Thoracic aorta (tissue), 2 donors: ENCODE measurements at places on chromosomes 5 and 9. TPM values are rescaled to one million over a fixed set of nuclear protein-coding genes. Genes with fewer than 3 reads are reported as not detected.

DNA sequence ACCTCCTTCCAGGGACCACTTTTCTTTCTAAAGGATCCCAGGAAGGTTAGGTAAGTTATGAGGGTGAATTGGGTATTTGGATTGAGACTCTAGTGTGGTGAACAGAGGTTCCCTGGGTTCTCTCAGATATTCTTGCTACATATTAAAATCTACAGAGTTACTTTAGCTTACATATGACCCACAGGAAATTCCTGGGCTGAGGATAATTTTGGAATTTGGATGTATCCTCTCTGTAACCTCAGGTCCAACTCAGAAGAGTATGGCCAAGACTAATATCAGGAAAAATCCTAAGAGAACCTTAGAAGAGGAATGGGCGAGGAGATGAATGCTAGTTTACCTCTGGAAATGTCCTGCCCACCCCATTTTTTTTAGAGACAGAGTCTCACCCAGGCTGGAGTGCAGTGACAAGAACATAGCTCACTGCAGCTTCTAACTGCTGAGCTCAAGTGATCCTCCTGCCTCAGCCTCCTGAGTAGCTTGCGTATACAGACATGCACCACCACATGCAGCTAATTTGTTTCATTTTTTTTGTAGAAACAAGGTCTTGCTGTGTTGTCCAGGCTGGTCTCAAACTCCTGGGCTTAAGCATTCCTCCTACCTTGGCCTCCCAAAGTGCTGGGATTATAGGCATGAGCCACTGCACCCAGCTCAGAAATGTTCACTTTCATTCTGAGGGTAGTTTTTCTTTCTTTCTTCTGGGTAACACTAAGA lies 196.4 kb downstream of the ARHGEF28 start:
- peaks cover 60% of the 10 kb centered on the region for H3K4me1 ChIP-seq
- no peaks in the 10 kb centered on the region for H3K36me3 ChIP-seq
- H3K27me3 ChIP-seq = no peaks in the 10 kb centered on the region
- H3K27ac ChIP-seq = peak overlapping the region; percentile 49
- no peak overlapping the region for H3K4me3 ChIP-seq
- no peak for DNase-seq

Gene PDGFRB
- 421 TPM for total RNA-seq

DNA sequence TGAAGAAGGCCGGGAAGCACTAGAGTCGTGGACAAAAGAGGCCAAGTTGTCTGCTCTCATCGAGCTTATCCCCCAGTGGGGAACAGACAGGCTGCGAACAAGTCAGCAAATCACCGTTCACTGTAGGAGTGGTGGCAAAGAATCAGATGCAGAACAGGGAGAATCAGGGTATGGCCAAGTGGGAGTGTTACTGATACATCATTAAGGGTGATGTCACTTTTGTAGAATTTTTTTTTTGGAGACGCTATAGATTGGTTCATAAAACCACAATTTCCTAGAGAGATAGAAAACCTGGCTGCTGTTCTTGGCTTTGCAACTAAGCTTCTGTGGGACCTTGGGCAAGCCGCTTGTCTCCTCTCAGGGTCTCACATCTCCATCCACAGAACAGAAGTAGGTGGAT lies 21.3 kb downstream of the SPRY4 start:
- H3K36me3 ChIP-seq = no peaks in the 10 kb centered on the region
- no peaks in the 10 kb centered on the region for H3K27me3 ChIP-seq
- H3K27ac ChIP-seq = peak overlapping the region; percentile 79
- DNase-seq = no peak
- peaks cover 28% of the 10 kb centered on the region for H3K4me1 ChIP-seq

Gene CCT5
- 110 TPM for total RNA-seq

DNA sequence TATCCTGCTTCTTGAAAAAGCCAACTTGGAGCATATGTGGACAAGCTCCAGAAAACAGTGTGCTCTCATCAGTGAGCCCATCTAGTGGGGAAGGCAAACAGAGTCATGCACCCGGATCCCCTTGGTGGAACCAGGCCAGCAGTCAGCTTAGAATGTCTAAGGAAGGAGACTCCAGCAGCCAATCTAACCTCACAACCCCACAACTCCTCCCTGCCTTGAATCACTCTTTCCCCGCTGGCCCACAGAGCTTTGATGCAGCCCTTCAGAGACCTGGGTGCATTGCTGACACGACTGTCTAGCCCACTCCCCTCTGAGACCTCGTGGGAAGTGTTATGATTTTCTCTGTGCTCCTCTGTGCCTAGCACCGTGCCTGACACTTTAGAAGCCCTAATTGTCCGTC lies 623.7 kb downstream of the BNC2 start:
- H3K4me1 ChIP-seq = peaks cover 32% of the 10 kb centered on the region
- H3K27me3 ChIP-seq = no peaks in the 10 kb centered on the region
- no peak overlapping the region for H3K27ac ChIP-seq
- H3K4me3 ChIP-seq = no peak overlapping the region
- DNase-seq = no peak
- no peaks in the 10 kb centered on the region for H3K36me3 ChIP-seq

Gene GADD45G
- total RNA-seq = 5.8 TPM

GRCh38 chr9:87211669-87212068 lies 264.4 kb upstream of the GAS1 start:
- no peaks in the 10 kb centered on the region for H3K36me3 ChIP-seq
- no peak overlapping the region for H3K27ac ChIP-seq
- peaks cover 2% of the 10 kb centered on the region for H3K4me1 ChIP-seq
- H3K4me3 ChIP-seq = no peak overlapping the region
- no peak for DNase-seq

Gene ATOX1
- 32.9 TPM for total RNA-seq

Gene FOXD4L4
- not detected for total RNA-seq

Gene C6
- 0.49 TPM for total RNA-seq

Gene SPINK4
- total RNA-seq = not detected

DNA sequence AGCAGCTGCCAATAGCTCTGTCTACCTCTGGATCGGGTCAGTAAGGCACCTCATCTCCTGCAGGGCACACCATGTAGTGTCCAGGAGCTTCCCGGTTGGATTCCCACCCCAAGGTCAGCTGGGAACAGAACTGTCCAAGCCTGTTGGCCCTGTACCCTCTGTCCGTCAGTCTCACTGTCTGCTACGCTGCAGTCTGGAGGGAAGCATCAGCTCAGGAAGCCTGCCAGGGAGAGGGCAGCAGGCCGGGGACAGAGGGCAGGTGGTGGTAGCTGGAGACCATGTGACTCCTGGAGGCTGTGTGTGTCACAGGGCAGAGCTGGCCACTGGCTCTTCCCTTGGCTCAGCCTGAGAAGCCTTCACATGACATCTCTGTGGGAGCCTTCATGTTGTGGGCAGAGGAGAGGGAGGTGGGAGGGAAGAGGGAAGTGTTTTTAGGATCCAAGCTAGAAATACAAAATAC lies 134.5 kb downstream of the SEC61B start:
- no peaks in the 10 kb centered on the region for H3K36me3 ChIP-seq
- DNase-seq = no peak
- no peak overlapping the region for H3K4me3 ChIP-seq
- no peaks in the 10 kb centered on the region for H3K27me3 ChIP-seq

Gene BARHL1
- total RNA-seq = not detected

Gene OLFM1
- 24.5 TPM for total RNA-seq
